ENCODE measurements at places on chromosomes 7 and 10.
A peak's percentile ranks its signal among the peaks of the same experiment; 100 is the strongest.

DNA sequence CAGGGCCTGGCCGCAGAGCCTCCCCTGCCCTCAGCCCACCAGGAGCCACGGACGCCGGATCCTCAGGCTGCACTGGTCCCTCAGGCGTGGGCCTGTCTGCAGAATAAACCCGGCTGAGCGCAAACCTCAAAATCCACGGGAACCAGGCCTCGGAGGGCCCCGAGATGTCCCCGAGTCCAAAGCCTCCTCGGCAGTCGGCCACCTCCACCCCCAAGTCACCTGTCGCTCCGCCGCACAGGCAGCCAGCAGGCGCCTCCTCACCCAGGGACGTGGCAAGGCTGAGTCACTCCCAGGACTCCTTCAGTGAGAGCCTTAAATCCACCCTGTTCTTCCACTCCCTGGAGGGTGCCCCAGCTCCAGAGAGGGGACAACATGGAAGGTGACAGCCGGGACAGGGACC is 33.2 kb downstream of the STK32C start:
- no peak for DNase-seq

GRCh38 chr10:13152296-13152695 is 9.1 kb upstream of the MCM10 start:
- DNase-seq, result no peak

DNA sequence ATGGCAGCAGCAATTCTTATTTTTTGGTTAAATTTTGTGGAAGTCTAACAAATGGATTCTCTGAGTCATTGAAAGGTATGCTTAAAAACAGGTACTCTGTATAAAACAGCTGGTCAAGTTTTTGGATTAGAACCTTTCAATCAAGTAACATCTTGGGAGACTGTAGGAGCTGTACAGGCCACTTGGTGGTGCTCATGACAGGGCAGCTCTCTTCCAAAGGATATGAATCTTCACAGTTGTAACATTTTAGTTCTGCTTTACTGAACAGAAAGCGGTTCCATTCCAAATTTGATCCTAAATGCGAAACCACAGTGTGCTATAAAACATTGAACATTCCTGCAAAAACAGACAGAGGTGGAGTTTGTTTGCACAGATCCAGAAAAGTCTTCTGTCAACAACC is 44.5 kb upstream of the AGR3 start:
- peak; percentile 34 for DNase-seq

DNA sequence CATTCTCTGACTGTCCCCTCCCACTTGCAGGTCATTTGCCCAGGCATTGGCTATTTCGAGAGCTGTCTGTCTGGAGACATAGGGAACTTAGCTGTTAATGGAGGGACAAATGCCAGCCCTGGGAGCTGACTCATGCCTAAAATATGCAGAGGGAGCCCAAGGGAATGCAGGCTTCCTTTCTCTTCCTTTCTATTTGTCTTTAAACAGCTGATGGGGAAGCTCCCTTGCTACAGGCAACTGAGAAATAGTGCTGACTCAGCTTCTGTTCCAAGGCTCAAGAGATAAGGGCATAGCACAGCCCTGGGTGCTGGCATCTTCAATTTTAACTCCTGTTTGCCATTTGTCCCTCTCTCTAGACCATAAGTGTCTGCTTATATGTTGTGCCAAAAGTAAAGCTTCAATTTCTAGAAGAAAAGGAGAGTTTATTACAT is 82.7 kb upstream of the C1GALT1 start:
- peak; percentile 86 for DNase-seq

DNA sequence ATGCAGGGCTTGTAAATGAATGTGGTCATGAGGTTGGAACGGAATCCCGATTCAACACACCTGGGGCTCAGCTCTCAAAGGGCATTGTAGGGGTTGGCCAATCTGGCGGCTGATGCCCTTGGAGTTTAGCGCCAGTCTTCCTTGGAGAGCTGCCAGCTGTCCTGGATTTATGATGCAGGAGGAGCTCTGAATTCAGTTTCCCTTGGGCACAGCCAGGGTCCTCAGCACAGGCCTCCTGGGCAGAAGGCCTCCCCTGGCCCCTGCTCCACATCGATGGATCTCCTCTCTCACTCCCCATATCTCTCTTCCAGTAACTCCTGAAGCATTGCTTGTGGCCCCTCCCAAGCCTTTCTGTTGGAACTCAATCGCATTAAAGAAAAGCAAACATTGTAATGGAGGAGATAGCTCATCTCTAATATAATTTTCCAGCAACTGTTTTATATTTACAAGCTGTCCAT is 985 bp upstream of the CYTH3 start:
- DNase-seq, result no peak

GRCh38 chr10:74542077-74542476 is 284.3 kb upstream of the KAT6B start:
- no peak for DNase-seq

DNA sequence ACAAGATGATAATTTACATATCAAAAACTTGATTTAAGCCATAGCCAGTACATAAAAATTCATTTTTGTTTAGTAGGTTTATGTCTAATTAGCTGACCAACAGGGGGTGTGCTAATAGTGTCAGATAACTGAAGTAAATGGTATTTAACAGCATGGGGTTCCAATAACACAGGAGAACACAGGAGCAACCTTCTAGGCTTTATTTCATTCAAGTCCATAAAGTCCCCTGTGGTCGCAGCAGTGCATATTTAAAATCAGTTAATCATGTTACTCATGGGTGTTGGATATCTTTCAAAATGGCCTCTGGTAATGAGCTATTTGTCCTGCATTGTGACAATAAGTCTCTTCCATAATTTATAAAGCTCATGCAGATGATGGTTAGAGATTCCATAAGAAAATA is 238.6 kb downstream of the CNTNAP2 start:
- DNase-seq, result no peak

DNA sequence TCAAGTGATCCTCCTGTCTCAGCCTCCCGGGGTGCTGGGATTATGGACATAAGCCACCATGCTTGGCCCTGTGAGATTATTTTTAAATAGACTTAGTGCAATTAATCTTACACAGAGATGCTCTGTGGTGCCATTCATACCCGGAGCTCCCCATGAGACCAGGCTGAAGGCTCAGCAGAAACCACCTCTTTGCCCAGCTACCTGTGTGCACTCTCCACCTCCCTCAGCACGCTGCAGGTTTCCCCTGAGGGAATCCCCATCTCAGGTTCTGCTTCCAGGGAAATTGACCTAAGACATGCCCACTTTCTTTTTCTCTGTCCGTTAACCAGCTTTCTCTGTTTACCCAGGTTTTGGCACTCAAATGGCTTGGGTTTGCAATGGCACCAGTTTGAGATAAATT is 260.5 kb downstream of the SFMBT2 start:
- DNase-seq, result no peak

DNA sequence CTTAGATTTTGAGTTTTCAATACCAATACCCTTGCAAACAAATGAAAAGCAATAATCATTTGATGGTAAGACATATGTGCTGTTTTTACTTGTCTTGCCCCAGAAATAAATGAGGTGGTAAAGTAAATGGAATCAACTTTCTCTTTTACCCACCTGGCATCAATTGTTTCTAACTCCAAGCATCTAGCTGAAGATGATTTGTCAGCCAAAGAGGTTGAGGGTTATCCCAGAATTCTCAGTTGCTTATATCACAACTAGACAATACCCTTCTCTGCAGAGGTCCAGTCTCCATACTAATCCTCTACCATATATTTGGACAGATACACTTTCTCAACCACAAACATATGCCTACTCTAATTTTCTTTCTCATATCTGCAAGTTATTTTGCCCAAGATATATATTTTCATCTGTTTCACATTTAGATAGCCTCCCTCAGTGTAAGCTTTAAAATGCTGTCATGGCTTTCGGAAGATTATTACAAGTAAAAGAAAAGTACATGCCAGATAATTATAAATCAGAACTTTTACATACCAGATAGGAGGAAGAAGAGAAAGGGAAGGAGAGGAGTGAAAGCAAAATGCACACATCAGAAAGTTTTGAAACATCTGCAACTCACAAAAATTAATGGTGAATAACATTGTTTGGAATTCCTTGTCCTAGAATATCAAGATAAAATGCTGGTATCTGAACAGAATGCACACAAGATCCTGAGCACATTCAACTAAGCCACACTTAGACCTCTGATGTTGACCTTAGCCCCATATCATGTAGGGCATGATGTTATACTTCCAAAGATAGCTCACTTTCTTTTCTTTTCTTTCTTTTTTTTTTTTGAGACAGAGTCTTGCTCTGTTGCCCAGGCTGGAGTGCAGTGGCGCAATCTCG is 146.6 kb downstream of the REEP3 start:
- DNase-seq, result no peak

DNA sequence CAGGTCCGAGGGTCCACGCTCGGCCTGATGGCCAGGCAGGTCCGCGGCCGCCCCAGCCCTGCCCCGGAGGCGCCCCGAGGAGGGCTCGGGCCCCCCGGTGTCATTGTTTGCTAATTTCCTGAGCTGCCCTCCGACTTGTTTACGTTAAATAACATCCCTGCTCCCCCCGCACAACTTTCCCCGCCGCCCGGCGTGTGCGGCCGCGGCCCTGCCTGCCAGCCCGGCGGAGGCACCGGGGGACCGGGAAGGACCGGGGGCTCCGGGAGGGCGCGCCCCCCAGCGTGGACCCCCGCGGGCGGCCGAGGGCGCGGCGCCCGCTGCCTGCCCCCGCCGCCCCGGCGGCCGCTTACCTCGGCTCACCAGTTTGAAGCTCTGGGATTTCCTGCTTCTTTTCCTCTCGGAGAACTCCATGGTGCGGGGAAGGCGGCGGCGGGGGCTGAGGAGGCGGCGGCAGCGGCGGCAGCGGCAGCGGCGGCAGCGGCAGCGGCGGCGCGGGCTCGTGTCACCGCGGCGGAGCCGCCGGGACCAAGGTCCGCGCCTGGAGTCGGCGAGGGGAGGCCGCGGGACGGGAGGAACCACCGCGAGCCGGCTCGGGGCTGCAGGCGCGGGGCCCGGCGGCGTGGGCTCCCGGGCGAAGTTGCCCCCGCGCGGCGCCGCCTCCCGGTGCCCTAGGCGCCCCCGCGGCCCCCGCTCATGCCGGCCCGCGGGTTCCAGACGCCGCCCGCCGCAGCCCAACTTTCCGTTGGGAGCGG is 515 bp downstream of the BEND7 start:
- peak; percentile 74 for DNase-seq

DNA sequence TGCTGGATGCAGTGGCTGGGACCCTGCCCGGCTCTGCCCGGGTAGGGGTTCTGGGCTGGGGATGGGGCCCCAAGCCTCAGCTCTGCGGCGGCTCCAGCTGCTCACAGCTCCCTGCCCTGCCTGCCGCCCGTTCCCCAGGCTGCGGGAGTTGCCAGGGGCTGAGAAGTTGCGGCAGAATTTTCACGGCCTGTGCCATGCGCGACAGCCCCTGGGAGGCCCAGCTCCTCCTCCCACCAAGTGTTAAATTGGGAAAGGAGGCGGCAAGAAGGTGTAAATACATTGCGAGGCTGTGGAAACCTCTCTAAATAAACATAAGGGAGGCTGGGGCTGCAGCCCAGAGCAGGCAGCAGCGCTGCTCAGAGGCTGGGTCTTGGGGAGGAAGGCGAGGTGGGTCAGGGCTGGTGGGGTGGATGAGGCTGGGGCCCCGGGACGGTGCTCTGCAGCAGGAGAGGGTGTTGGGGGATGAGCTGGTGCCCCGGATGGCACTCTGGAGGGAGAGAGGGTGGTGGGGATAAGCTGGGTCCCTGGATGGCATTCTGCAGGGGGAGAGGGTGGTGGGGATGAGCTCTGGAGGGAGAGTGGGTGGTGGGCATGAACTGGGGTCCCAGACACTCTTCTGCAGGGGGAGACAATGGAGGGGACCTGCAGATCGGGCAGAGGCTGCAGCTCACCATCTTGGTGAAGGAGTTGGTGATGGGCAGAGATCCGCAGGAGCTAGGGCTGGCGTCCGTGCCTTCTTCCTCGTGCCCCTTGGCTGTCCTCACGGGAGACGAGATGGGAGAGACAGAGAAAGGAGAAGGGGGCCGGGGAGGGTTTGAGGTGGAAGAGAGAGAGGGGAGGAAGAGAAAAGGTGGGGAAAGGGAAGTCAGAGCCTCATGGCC is 85.5 kb upstream of the GNA12 start:
- no peak for DNase-seq

DNA sequence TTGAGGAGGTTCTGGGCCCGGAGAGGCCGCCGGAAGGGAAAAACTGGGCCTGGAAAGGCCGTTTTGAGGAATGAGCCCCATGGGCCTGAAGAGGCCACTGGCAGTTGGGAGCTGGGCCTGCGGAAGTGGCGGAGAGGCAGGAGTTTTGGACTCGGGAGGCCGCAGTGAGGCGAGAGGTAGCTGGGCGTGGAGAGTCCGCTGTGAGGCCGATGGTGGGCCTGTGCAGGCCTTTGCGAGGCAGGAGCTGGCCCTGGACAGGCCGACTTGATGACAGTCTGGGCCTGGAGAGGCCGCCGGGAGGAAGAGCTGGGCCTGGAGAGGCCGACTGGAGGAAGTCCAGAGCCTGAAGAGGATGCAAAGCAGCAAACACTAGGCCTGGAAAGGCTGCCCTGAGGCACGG is 259.0 kb upstream of the NUPR2 start:
- DNase-seq, result no peak

- no peak for DNase-seq
Observed at GRCh38 chr7:69244701-69245100, 353.6 kb upstream of the AUTS2 start.

- DNase-seq, result no peak
Observed at GRCh38 chr10:124213471-124213870, 120.1 kb upstream of the CHST15 start.

- DNase-seq, result no peak
Observed at GRCh38 chr7:132234711-132235110, 341.6 kb downstream of the PLXNA4 start.

- no peak for DNase-seq
Observed at GRCh38 chr10:23363793-23364135, 19.2 kb upstream of the C10orf67 start.

All from neural progenitor cell (in vitro differentiated cells).